ENCODE measurements at places on chromosomes 16 and 17. TPM values are rescaled to one million over a fixed set of nuclear protein-coding genes. Genes with fewer than 3 reads are reported as not detected.

The RND2 gene
- total RNA-seq, result 1.00 TPM

The CD300H gene
- not detected for total RNA-seq

The TNFRSF13B gene
- total RNA-seq, result not detected

The FMNL1 gene
- 7.9 TPM for total RNA-seq

The CACNG1 gene
- not detected for total RNA-seq

The SKAP1 gene
- not detected for total RNA-seq

The SLC35G6 gene
- not detected for total RNA-seq

The SMPD3 gene
- total RNA-seq, result 0.09 TPM
